ENCODE measurements at places on chromosomes 5 and 9.

DNA sequence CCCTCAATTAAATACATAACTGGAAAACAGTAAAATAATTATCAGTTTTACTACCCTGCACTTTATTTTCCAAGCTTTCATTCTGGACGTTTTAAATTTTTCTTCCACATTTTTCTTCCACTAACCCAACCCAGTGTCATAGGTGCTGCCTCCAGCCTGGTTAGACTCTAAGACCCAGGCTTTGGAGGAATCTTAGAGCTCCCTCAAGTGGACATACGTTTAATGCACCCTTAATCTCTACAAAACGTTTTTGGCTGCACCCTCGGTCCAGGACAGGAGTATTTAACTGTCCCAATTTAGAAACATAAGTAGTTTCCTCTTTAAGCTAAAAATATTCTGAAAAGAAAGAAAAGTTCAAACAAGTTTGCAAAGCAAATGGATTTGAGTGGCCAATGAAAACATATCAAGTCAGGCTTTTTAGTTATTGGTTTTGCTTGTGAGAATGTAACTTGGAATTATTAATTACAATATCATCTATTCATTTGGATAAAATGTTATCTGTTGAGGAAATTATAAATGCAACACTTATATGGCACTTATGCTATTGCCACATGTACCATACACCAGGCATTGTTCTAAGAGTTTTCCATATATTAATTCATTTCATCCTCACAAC, 38.9 kb downstream of the CDH6 start:
- H3K4me3 ChIP-seq = no peak overlapping the region
- DNase-seq = peak; percentile 7
- H3K27ac ChIP-seq = no peak overlapping the region
- no peaks in the 10 kb centered on the region for H3K27me3 ChIP-seq

DNA sequence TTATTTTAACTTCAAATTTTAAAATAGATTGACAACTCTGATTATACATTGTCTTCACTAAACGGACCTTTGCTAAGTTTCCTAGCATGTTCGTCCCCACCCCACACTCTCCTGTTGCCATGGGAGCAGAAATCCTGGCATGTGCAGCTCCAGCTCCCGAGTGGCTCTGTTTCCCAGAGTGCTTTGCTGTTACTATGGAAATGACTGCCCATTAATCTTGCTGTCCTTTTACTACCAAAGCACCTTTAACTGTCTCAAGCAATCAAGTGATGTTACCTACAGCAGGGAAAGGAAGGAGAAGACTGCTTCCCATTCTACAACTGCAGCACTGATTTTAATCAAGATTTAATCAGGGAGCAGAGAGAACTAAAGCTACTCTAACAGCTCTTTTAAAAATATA, 212.0 kb upstream of the KIF2A start:
- H3K36me3 ChIP-seq = no peaks in the 10 kb centered on the region
- H3K27me3 ChIP-seq = no peaks in the 10 kb centered on the region
- H3K4me3 ChIP-seq = no peak overlapping the region
- H3K4me1 ChIP-seq = no peaks in the 10 kb centered on the region
- H3K27ac ChIP-seq = no peak overlapping the region

GRCh38 chr5:5822729-5823257, 400.3 kb downstream of the ICE1 start:
- no peaks in the 10 kb centered on the region for H3K36me3 ChIP-seq
- no peaks in the 10 kb centered on the region for H3K4me1 ChIP-seq

- H3K4me1 ChIP-seq = peaks cover 26% of the 10 kb centered on the region
- H3K27ac ChIP-seq = no peak overlapping the region
- no peaks in the 10 kb centered on the region for H3K36me3 ChIP-seq
- no peak for DNase-seq
- no peaks in the 10 kb centered on the region for H3K27me3 ChIP-seq
- no peak overlapping the region for H3K4me3 ChIP-seq
Measured at GRCh38 chr5:149779124-149779465, 49.0 kb downstream of the PPARGC1B start.

DNA sequence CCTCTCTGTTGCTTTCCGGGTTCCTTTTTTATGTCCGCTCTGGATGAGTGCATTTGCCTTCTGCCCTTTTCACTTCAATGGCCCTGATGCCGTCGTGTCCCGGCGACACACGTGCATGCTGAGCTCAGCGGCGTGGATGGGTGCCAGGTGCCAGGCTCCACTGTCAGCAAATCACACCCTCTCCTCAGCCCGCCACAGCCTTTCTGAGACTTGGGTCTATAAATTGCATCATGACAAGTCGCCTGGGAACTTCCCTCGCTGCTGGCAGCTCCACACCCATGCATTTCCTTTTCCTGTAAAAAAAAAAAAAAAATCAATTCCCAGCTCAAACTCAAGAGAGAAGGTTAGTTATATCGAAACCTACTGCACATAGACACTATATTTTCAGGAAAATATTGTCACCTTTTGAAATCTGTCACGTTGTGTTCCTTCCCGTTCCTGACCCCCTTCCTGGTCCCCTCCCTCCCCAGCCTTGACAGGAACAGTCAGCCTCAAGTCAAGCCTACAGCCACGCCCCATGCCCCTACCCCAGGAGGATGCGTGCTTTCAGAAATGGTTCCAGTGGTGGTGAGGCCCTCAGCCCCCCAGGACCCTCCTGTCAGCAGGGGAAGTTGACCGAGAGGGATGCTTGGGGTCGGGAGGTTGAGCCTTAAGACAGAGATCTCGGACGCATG, 110.3 kb upstream of the PTCH1 start:
- no peaks in the 10 kb centered on the region for H3K36me3 ChIP-seq
- H3K27ac ChIP-seq = peak overlapping the region; percentile 16
- no peak overlapping the region for H3K4me3 ChIP-seq

- H3K36me3 ChIP-seq = no peaks in the 10 kb centered on the region
- peaks cover 5% of the 10 kb centered on the region for H3K4me1 ChIP-seq
- no peak overlapping the region for H3K4me3 ChIP-seq
- no peak overlapping the region for H3K27ac ChIP-seq
Measured at GRCh38 chr5:90645024-90645610, 86.5 kb downstream of the ADGRV1 start.

DNA sequence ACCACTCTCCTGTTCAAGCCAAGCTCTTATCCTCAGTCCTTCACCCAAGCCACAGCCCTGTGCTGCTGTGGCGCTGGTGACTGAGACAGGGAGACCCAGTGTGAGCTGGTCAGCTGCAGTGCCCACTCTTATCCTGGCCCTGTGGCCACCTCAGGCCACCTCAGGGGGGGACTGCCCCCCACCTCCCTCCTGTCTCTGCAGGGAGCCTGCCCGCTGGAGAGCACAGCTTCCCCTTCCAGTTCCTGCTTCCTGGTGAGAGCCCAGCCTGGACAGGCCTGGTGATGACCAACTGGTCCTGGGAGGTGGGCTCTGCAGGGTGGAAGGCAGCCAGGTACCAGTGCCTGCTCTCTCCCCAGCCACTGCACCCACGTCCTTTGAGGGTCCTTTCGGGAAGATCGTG, 5.5 kb upstream of the EHMT1 start:
- H3K36me3 ChIP-seq = no peaks in the 10 kb centered on the region
- H3K27me3 ChIP-seq = no peaks in the 10 kb centered on the region
- H3K4me1 ChIP-seq = peaks cover 69% of the 10 kb centered on the region
- H3K27ac ChIP-seq = peak overlapping the region; percentile 92

DNA sequence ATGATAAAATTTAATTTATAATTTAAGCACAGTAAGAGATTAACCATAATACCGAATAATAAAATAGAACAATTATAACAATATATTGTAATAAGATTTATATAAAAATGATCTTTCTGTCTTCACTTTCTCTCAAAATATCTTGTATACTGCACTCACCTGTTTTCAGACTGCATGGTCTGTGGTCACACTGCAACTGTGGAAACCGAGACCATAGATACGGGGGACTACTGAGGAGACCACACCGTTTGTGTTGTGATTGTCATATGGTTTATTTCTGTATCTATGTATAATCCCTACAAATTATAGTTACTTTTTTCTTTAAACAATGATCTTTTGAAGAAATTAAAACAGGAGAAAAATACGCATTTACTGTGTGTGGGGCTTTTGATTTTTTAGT, 78.8 kb upstream of the TNFAIP8 start:
- H3K36me3 ChIP-seq = no peaks in the 10 kb centered on the region
- DNase-seq = no peak
- H3K4me1 ChIP-seq = peaks cover 44% of the 10 kb centered on the region
- H3K27ac ChIP-seq = no peak overlapping the region

Measured in body of pancreas (tissue), 4 donors.